ENCODE measurements at places on chromosomes 11 and 22.

- DNase-seq, result peak; percentile 93
Observed at GRCh38 chr22:42780070-42780540, 59.4 kb upstream of the A4GALT start.

DNA sequence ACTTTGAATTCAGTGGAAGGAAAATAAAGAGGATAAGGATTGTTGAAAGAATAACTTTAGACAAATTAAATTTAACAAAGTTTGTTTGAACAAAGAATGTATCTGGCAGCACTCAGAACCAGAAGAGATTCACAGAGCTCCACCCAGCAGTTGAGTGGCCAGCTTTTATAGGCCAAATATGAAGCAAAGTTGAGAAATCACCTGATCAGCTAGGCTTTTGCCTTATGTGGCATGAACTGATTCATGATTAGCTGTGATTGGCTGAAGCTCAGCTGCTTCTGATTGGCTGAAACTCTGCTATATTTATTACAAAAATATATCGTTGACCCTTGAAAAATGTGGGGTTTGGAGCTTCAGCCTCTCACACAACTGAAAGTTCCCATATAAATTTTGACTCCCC, 62.6 kb downstream of the PIWIL4 start:
- DNase-seq, result no peak

- peak; percentile 45 for DNase-seq
Observed at GRCh38 chr11:35237860-35238715, 99.1 kb downstream of the CD44 start.

GRCh38 chr22:49350441-49351121, 477.1 kb downstream of the BRD1 start:
- DNase-seq, result peak; percentile 54

- DNase-seq, result no peak
Observed at GRCh38 chr22:31730344-31730711, 19.6 kb downstream of the PRR14L start.

DNA sequence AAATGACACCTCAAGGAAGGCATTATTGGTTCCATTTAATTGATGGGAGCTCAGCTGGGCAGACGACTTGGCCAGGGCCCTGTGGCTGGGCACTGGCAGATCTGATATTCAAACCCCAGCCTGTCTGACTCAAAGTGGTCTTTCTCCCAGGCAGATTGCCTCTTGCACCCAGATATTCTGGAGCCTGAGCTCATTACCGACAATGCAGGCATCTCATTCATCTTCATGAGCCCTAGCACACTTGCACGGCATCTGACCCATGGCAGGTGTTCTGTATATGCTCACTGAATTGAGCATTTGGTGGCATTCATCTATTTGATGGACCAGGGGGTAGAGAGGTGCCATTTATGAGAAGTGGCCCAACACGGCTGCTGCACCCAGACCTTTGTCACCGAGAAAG, 193.1 kb downstream of the DSCAML1 start:
- DNase-seq, result no peak

GRCh38 chr11:47376525-47377371, 1.6 kb downstream of the SPI1 start:
- no peak for DNase-seq

GRCh38 chr11:47331454-47332302, 20.8 kb downstream of the MYBPC3 start:
- DNase-seq, result no peak

DNA sequence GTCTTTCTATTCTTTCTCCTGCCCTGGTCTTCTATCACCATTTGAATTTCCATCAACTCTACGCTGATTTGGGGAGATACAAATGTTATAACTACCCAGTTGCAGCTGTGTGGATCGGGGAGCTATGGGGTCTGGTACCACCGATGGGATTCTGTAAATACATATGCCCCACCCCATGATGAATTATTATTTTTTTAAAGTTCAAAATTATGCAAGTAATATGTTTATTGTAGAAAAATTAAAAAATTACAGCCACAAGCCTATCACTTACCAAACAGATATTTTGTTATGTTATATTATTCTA, 52.4 kb upstream of the CLMP start:
- DNase-seq, result no peak

DNA sequence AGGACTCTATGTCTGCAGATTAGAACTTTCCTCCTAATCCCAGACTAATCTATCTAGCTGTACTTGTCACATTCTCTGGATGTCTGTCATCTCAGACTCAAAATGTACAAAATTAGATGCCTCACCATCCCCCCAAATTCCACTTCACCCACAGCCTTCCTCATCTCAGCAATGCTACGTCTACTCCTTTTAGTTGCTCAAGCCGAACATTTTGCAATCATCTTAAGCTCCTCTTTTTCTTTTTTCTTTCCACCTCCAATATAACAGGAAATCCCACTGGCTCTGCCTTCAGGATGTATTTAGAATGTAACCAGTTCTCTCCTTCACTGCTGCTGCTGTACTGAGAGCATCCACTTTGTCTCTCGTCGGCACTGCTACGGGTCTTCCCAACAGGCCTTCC, 1091.8 kb downstream of the TBC1D22A start:
- DNase-seq, result no peak

GRCh38 chr22:17319546-17319945, 49.7 kb upstream of the CECR2 start:
- DNase-seq, result no peak

- no peak for DNase-seq
Observed at GRCh38 chr22:46201059-46201757, 48.9 kb downstream of the CDPF1 start.

DNA sequence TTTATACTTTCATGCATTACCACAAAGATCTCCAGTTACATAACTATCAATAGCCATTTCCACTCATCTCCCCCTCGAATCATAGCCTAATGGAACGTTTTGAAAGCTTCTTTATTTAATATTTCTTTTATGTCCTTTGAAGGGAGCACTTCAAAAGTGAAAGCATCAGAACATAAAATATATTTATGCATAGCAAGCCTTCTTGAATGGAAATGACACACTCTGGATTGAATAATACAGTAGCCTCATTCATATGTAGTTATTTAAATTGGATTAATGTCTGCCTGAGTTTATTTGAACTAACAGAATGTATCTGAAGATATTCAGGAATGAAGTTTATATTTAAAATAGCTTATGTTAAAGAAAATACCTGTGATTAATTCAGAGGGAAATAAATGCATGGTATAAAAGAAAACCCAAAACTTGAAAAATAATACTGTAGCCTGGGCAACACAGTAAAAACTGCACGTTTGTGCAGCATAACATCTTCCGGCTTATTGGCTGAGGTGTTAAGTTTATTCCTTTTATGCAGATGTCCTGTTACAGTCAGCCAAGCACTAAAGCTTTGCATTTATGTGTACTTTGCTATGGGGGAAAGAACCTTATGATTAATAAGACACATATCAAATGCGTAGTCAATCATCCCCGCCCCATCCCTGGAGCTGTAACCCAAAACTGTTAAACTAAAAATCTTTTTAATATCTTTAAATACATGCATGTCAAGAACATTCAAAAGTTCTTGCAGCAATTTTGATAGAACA, 22.0 kb downstream of the OOSP3 start:
- no peak for DNase-seq

- no peak for DNase-seq
Observed at GRCh38 chr22:26660961-26661578, 3.7 kb downstream of the MIAT start.

GRCh38 chr11:832529-833113, at the start of gene CD151:
Gene CD151, plus strand, starts transcription at chr11:832952. Its CDS starts 3,118 bp downstream, at chr11:836070.
- DNase-seq, result no peak

GRCh38 chr11:106917973-106918372, 100.3 kb downstream of the GUCY1A2 start:
- peak; percentile 14 for DNase-seq

DNA sequence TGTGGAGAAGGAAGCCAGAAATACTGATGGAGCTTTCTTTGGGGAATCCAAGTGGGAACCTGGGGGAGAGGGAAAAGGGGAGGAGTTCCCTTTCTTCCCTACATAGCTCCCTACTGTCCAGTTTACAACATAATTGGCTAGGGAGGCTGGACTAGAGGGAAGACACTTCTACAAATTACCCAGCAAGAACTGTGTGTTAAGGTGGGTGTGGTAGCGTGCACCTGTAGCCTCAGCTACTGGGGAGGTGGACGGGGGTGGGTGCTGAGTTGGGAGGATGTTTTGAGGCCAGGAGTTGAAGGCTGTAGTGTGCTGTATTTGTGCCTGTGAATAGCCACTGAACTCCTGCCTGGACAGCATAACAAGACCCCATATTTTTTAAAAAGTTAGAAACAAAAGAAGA, 74.0 kb downstream of the NAV2 start:
- no peak for DNase-seq

- DNase-seq, result no peak
Observed at GRCh38 chr11:1927026-1927847, 7.7 kb downstream of the TNNT3 start.

DNA sequence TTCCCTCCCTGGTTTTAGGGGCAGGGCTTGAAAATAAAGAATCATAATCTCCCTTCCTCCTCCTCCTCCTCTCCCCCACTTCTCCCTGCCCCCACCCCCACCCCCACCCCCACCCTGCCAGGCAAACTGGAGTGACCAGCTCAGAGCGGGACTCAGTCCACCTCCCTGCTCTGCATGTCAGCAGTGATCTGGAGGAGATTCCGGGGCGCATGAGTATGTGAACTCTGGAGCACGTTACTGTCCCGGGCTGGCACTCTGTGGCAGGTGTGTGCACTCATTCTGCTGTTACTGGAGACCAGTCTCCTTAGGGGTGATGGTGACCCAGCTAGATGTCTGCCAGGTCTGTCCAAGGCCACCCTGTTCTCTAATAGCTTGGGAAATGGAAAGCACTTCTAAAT, 33.9 kb downstream of the MARK2 start:
- DNase-seq, result no peak

DNA sequence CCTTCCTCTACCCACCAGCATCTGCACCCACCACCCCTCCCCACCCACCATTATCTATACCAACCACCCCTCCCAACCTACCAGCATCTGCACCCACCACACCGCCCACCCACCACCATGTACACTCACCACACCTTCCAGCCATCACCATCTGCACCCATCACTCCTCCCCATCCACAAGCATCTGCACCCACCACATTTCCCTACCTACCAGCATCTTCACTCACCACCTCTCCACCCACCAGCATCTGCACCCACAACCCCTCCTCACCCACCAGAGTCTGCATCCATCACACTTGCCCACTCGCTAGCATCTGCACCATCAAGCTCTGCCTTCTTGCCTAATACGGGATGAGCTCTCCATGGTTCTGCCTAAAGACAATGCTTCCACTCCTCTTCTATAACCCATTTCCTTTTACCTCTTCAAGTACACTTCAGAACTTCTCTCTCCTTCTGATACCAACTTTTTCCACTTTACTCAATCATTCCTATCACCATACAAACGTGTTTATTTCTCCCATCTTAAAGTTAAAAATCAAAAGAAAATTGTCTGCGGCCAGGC, 2.4 kb upstream of the FSHB start:
- DNase-seq, result no peak

GRCh38 chr11:77259641-77260040, 41.8 kb downstream of the GDPD4 start:
- no peak for DNase-seq

GRCh38 chr22:20080776-20081654, 974 bp downstream of the DGCR8 start:
- DNase-seq, result no peak

DNA sequence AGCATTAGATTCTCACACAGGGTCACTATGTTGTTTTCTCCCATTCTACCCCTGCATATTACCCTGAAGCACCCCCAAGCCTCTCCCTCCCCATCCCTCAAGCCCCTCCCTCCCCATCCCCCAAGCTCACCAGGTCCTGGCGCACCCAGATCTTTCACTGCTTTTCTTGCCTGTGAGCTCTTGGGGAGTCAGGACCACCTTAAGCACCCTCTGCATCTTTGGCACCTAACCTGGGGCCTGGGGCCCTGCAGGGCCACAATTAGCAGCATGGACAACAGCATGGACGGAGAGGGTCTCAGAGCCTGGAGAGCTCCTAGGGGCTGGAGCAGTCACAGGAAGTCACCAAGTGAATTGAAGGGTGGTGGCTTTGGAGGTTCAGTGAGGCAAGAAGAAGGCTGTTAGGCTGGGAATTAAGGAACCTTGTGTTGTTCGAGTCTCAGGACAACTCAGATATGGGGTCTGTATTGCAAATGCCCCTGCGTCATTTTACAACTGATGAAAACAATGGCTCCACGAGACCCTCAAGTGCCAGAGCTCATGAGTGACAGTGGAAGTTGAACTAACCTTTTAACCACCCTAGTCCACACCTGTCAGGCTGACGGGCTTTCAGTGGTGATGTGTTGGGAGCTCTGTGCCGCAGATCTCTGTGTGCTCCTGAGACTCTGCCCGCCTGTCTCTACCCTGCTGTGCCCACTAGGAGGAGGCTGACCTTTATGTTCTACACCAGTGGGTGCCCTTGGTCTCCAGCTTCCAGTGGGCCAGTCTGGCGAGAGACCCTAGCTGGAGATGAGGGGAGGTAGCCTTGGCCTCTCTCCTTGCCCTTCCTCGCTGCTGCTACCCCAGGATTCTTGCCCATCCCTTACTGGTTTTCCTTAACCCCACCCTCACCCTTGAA, 111.3 kb upstream of the OR4B1 start:
- no peak for DNase-seq

- DNase-seq, result peak; percentile 58
Observed at GRCh38 chr11:995752-996420, 40.6 kb downstream of the MUC6 start.

DNA sequence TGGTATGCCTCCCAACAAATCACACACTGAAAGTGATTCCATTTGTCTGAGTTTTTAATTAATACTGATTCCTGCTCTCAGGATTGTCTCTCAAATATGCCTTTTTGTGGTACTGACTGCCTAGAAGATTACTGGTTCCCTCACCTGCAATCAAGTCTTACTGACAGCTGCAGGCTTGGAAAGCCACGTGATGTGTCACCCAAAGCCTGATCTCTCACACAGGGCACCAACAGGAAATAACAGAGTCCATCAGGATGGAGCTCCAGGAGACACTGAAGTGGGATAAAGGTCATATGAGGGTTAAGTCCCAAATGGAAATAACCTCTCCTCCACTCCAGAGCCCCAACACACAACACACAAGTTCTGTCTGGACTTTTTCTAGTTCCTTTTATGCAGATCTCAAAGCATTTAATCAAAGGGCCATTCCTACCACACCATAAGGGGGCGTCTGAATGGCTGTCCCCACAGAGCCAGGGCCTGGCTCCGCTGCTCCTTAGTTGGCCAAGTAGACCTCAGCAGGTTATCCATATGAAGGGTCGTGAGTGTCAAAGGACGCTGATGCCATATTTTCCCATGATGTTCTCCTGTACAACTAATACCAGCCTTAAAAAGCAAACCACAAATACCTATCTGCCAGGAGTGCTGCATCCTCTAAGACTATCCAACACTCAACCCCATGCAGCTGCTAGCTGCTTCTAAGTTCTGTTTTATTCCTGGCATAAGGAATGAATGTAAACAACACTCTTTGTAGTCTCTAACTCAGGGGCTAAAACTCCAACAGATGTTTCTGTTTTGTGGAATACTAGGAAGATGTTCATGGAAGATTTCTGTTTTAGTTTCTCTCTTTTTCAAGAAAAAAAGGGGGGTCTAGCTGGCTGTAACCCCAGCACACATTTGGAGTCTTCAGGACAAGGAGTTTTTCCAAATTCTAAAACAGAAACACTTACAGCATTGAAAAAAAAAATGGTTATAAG, 13.0 kb downstream of the SCUBE2 start:
- DNase-seq, result no peak

- no peak for DNase-seq
Observed at GRCh38 chr11:9170450-9170849, 79.1 kb upstream of the SCUBE2 start.

Measured in cerebellar cortex (tissue), 1 donor.